ENCODE measurements at places on chromosomes 5 and 9. TPM values are rescaled to one million over a fixed set of nuclear protein-coding genes. Genes with fewer than 3 reads are reported as not detected.
A peak's percentile ranks its signal among the peaks of the same experiment; 100 is the strongest.

DNA sequence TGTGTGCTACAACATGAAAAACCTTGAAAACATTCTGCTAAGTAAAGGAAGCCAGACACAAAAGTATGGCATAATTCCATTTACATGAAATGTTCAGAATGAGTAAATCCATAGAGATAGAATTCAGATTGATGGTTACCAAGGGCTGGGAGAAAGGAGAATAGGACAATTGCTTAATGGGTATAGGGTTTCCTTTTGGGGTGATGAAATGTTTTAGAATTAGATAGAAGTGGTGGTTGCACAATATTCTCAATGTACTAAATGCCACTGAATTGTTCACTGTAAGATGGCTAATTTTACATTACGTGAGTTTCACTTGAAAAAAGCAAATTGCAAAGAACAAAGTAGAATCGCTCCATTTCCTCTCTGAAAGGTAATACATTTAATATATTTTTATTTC lies 43.0 kb upstream of the GAS1 start:
- H3K4me3 ChIP-seq, result no peak overlapping the region
- H3K36me3 ChIP-seq, result no peaks in the 10 kb centered on the region
- no peaks in the 10 kb centered on the region for H3K4me1 ChIP-seq
- no peaks in the 10 kb centered on the region for H3K27me3 ChIP-seq
- no peak for DNase-seq
- no peak overlapping the region for H3K27ac ChIP-seq

DNA sequence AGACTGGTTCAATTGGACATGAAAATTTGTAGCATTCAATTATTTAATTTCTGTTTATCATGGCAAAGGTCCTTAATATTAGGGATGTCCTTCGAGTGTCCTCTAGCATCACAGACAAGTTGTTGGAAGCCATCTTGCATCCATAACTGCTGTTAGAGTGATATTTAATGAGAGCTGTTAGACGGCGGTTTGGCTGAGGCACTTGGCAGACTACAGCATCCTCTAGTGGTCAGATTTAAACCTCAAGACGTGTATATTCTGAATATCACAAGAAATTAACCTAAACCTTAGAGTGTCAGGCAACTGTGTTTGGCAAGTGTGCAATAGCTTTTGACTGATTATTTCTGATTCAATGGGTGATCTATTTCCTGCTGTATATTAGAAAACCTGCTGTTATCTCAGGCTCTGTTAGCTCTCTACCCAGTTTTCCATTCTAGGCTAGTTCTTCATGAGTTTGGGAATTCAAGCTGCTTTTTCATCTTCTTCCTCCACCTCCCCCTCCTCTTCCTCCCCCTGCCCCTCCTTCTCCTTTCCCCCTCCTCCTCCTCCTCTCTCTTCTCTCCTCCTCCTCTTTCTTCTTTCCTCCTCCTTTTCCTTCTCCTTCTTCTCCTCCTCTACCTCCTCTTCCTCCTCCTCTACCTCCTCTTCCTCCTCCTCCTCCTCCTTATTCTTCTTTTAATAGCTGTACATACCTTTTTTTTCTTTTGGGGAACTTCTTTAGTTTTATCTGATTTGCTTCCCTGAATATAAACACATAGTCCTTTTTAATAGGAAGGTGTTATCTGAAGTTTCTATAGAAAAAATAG lies 8.6 kb downstream of the SPINK1 start:
- no peaks in the 10 kb centered on the region for H3K36me3 ChIP-seq
- no peak overlapping the region for H3K4me3 ChIP-seq
- no peaks in the 10 kb centered on the region for H3K27me3 ChIP-seq
- H3K4me1 ChIP-seq, result no peaks in the 10 kb centered on the region

DNA sequence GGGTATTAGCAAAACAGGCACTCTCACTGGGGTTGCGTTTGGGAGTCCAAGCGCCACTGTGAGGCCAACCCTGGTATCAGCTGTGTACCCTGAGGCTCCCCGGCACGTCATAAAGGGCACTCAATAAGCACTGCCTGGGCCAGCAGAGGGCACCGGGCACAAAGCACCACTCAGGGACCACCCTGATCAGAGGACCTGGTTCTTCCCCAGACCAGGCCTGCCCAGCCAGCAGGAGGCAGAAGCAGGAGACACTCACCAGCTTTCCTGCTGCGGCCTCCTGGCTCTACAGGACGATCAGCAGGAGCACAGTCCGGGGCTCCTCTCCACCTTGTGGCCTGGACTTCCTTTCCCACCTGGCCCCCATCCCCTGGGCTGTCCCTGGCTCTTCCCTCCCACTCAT lies 12.6 kb downstream of the MGAT1 start:
- peaks cover 34% of the 10 kb centered on the region for H3K4me1 ChIP-seq
- no peaks in the 10 kb centered on the region for H3K27me3 ChIP-seq
- DNase-seq, result no peak

DNA sequence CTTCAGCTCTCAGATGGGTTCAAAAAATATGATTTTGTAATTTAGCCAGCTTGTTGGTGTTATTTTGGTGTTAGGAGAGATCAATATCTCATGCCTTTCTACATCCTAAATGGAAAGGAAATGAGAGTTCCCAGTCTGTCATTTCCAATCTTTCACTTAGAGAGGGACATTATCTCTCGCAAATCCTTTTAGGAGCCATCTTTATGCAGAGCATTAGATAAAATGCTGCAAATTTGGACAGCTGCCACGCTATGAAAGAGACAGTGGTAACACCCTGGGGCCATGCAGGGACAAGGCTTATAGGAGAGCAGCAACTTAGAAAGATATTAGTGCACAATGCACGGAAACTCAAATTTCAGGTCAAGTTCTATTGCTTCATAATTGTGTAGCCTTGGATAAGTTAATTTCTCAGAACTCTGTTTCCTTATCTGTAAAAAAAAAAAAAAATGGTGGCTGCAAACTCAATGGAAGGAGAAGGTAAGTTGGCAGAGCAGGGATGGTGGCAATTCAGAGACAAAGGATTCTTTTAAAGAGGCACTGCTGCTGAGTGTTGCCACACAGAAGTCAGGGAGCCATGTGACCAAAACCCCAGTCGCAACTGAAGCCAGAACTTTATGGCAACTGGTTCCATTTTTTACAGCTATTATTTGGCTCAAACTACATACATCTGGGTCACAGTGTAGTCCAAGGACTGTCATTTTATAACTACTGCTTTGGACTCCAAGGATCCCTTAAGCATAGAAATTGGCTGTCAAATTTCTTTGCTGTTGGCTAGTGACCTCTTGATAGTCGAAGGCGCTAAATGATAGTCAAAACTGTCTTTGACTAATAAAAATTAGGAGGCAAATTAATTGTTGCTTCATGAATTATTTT lies 210.2 kb downstream of the FRMD3 start:
- DNase-seq, result no peak
- H3K4me1 ChIP-seq, result no peaks in the 10 kb centered on the region
- no peak overlapping the region for H3K4me3 ChIP-seq
- no peaks in the 10 kb centered on the region for H3K36me3 ChIP-seq
- H3K27me3 ChIP-seq, result no peaks in the 10 kb centered on the region

GRCh38 chr5:117245130-117245529 lies 670.5 kb upstream of the SEMA6A start:
- no peak overlapping the region for H3K4me3 ChIP-seq
- no peak for DNase-seq
- no peaks in the 10 kb centered on the region for H3K36me3 ChIP-seq

GRCh38 chr9:118222375-118222774 lies 518.2 kb downstream of the TLR4 start:
- H3K4me3 ChIP-seq, result no peak overlapping the region
- H3K4me1 ChIP-seq, result no peaks in the 10 kb centered on the region
- DNase-seq, result peak; percentile 1
- H3K27me3 ChIP-seq, result no peaks in the 10 kb centered on the region

GRCh38 chr5:154751854-154752253 lies 3.3 kb upstream of the LARP1 start:
- no peaks in the 10 kb centered on the region for H3K36me3 ChIP-seq
- H3K4me3 ChIP-seq, result no peak overlapping the region
- DNase-seq, result no peak
- H3K4me1 ChIP-seq, result peaks cover 25% of the 10 kb centered on the region
- no peaks in the 10 kb centered on the region for H3K27me3 ChIP-seq

- peak overlapping the region; percentile 62 for H3K27ac ChIP-seq
- DNase-seq, result no peak
- H3K4me1 ChIP-seq, result peaks cover 40% of the 10 kb centered on the region
- H3K4me3 ChIP-seq, result peak overlapping the region; percentile 94
- no peaks in the 10 kb centered on the region for H3K36me3 ChIP-seq
These were observed 140.8 kb downstream of the TSSK1B start for GRCh38 chr5:113293975-113294310.

DNA sequence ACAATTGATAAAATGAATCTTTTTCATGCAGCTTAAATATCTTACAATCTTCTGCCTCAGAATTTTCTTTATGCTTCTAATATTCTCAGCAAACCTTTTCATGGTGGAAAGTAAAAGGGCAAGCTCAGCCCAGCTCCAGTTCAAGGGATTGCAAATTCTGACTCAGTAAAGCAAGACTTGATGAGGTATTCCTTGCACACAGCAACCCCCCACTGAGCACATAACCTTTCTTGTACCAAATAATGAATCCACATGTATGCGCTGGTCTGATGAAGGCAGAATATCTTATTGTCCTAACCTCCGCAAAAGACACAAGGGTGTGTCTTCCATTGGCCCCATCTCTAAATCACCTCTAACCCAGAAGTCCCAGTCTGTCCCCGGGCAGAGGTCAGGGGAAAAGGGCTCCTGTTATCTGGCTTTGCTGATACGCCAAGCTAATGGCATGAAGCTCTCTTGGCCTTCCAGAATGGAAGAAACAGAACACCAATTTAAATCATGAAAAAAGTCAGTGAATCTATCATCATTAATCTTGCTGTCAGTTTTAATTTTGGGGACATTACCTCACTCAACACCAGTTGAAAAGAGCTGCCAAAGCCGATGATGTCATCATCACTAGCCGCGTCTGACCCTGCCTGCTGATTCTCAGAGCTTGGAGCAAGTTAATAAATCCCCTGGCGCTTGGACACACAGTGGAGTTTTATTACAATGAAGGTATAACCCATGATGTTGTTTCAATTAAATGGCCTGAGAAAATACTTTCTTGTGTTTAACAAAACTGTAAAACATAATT lies 592.5 kb upstream of the CLINT1 start:
- no peak overlapping the region for H3K4me3 ChIP-seq
- no peaks in the 10 kb centered on the region for H3K4me1 ChIP-seq
- no peaks in the 10 kb centered on the region for H3K36me3 ChIP-seq

GRCh38 chr9:14315875-14316601 lies 2.1 kb upstream of the NFIB start:
- H3K27ac ChIP-seq, result peak overlapping the region; percentile 98
- peak overlapping the region; percentile 70 for H3K4me3 ChIP-seq
- no peak for DNase-seq
- peaks cover 55% of the 10 kb centered on the region for H3K4me1 ChIP-seq

- no peak overlapping the region for H3K27ac ChIP-seq
- no peak for DNase-seq
- peaks cover 100% of the 10 kb centered on the region for H3K36me3 ChIP-seq
These were observed 54.9 kb downstream of the NUP155 start for GRCh38 chr5:37316027-37316426.

GRCh38 chr9:93574091-93574899 lies 2.1 kb upstream of the PHF2 start:
- H3K36me3 ChIP-seq, result no peaks in the 10 kb centered on the region
- peak overlapping the region; percentile 96 for H3K27ac ChIP-seq
- H3K4me1 ChIP-seq, result peaks cover 32% of the 10 kb centered on the region
- no peaks in the 10 kb centered on the region for H3K27me3 ChIP-seq
- no peak overlapping the region for H3K4me3 ChIP-seq

DNA sequence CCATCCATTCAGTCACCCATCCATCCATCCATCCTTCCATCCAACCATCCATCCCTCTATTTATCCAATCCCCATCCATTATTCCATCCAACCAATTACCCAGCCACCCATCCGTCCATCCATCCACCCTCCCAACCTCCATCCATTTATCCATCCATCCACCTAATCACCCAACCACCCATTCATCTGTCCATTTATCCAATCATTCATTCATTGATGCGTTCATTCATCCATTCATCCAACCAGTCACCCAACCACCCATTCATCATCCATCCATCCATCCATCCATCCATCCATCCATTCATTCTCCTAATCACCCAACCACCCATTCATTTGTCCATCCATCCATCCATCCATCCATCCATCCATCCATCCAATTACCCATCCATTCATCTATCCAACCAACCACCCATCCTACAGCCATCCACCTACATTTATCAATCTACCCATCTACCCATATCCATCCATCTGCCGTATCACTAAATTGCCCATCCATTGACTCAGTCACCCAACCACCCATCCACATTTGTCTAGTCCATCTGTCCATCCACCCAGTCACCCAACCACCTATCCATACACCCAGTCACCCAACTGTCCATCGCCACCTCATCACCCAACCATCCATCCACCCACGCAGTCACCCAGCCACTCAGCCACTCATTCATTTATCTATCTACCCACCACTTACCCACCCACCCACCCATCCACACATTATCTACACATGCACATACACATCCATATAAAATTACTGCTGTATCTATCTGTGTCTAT lies 165.4 kb downstream of the TRIO start:
- H3K36me3 ChIP-seq, result peaks cover 73% of the 10 kb centered on the region
- no peaks in the 10 kb centered on the region for H3K27me3 ChIP-seq
- DNase-seq, result no peak
- H3K4me1 ChIP-seq, result peaks cover 16% of the 10 kb centered on the region

DNA sequence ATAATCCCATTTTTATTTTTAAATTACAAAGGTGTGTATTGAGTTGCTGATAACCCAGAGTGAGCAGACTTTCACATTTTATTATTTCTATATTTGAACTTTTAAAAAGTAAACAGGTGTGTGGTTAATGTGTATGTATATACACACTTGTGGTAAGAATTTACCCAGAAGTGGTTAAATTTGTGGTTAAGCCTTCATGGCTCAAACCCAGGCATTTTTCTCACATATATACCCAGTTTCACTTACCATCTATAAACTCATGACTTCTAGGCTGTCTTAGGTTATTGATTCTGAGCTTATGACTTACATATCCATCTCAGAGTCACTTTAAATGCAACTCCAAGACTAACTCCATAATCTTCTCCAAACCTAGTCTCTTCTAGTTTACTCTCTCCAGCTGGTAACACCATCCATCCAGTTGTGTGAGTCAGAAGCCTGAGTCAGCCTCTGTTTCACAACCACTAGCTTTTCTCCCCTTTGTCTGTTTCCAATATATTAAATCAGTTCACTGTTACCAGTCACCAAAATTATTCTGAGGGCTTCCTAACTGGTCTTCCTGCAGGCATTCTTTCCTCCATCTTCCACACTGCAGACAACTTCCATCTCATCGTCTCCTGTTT lies 20.2 kb downstream of the ZBED3 start:
- no peak overlapping the region for H3K27ac ChIP-seq
- H3K36me3 ChIP-seq, result peaks cover 20% of the 10 kb centered on the region
- H3K4me3 ChIP-seq, result no peak overlapping the region
- no peak for DNase-seq
- no peaks in the 10 kb centered on the region for H3K27me3 ChIP-seq

Gene PCDHA9
- total RNA-seq, result 0.73 TPM

Gene AIF1L
- total RNA-seq, result not detected

Gene TERT
- total RNA-seq, result not detected

Gene ENTR1
- total RNA-seq, result 40.1 TPM

Gene GPR150
- not detected for total RNA-seq

Gene IL13
- not detected for total RNA-seq

Gene ZNF366
- total RNA-seq, result 4.9 TPM

Gene GHR
- 0.87 TPM for total RNA-seq

Gene PCDHGA4
- total RNA-seq, result 1.6 TPM

Gene CXCL14
- total RNA-seq, result 82.0 TPM

Gene IFNA21
- total RNA-seq, result not detected
